Stimulated activated CD8-positive, alpha-beta memory T cell treated with anti-CD3 and anti-CD28 coated beads, Interleukin-7, amount 100 ng/mL, for 1 hour (primary cell): ENCODE measurements at places on chromosomes 2 and 18.

- DNase-seq: no peak
Observed at GRCh38 chr2:5412001-5412400, 280.2 kb upstream of the SOX11 start.

DNA sequence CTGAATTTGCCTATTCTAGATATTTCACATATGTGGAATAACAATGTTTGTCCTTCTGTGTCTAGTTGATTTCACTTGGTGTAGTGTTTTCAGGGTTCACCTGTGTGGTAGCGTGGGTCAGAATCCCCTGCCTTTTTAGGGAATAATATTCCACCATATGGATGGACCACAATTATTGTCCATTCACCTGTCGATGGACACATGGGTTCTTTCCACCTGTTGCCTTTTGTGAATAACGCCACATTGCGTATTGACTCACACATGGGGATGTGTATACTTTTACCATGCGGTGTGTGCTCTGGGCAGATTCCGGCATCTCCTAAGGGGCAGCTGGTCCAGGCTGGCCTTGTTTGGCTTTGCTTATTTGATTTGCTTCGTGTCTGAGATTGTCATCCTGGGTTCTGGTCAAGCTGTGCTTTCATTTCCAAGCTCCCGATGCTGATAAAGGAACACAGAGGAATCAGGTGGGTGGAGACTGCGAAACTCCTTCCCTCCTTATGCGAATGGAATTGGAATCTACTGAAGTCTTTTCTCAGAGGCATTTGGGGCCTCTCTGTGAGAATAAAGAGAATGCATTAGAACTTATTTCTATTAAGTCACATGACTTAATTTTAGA lies 18.9 kb upstream of the ALLC start:
- no peak for DNase-seq

- DNase-seq: no peak
Observed at GRCh38 chr2:152657043-152657442, 60.2 kb downstream of the PRPF40A start.

- no peak for DNase-seq
Observed at GRCh38 chr2:239629926-239630617, 229.3 kb upstream of the HDAC4 start.

DNA sequence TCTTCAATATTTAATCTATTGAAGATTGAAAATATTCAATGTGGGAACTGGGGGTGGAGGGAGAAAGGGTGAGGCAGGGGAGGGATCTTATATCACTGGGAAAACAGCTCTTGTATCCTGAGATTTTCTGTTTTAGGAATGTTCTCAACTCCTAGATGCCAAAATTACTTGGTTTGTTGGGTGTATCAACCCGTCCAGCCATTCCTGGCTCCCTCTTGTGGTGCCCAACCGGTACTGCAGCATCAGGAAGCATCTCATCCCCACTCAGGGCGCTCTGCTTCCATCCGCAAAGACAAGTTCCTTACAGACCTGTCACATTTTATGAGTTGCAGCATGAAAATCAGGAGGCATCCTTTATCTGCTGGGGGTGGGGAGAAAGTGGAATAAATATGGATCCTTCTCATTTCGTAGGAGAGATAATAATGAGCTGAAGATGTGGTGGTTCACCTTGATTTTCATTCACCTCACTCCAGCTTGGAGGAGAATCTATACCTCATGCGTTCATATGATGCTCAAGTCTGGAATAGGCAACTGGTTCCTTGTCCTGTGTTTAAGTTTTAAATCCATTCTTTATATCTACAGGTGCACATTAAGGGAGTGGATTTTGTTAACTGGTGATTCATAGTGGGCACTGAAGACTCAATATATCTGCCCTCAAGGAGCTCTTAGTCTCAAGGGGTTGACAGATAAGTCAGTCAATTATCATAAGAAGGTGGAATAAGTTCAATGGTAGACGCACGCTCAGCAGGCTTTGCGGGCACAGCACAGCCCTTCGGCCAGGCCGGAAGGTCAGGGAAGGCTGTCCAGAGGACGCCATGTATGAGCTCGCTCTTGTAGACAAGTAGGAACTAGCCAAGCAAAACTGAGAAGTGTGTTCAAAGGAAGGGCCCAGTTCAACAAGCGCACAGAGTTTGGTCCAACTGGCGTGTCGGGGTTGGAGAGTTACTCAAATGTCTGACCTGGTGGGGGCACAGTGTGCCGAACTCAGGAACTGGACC lies 127.3 kb downstream of the RNF144A start:
- DNase-seq: peak; percentile 47

GRCh38 chr2:239275847-239276831 lies 124.7 kb downstream of the HDAC4 start:
- DNase-seq: no peak
